ENCODE measurements at places on chromosomes 1 and 21.

DNA sequence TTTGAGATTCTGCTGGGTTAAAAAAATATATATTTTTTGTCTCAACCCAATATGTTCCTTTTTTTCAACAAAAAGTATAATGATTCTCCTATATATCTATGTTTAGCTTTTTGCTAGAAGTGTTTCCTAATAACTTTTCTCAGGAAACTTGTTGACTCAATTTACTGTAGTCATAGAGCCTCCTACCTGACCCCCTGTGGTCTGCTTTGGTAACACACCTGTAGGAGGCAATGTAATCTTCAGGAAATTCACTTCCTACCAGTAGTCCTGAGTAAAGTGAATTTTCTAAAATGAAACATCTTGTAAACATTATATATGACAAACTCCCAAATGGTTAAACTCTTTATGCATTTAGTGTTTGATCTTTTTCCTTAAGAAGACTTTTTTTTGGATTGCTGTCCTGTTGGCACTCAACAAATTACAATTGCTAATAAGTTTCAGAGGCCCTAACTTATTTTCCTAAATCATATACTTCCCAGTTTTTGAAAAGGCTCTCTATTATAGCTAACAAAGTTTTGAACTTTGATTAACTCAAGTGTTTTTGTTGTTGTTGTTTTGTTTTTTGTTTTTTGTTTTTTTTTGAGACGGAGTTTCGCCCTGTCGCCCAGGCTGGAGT, 118.3 kb downstream of the OLFML2B start:
- DNase-seq: no peak

GRCh38 chr1:14324248-14324630, 274.2 kb upstream of the KAZN start:
- DNase-seq: no peak

- no peak for DNase-seq
These were observed 311 bp downstream of the IRF2BP2 start for GRCh38 chr1:234609691-234610042.

DNA sequence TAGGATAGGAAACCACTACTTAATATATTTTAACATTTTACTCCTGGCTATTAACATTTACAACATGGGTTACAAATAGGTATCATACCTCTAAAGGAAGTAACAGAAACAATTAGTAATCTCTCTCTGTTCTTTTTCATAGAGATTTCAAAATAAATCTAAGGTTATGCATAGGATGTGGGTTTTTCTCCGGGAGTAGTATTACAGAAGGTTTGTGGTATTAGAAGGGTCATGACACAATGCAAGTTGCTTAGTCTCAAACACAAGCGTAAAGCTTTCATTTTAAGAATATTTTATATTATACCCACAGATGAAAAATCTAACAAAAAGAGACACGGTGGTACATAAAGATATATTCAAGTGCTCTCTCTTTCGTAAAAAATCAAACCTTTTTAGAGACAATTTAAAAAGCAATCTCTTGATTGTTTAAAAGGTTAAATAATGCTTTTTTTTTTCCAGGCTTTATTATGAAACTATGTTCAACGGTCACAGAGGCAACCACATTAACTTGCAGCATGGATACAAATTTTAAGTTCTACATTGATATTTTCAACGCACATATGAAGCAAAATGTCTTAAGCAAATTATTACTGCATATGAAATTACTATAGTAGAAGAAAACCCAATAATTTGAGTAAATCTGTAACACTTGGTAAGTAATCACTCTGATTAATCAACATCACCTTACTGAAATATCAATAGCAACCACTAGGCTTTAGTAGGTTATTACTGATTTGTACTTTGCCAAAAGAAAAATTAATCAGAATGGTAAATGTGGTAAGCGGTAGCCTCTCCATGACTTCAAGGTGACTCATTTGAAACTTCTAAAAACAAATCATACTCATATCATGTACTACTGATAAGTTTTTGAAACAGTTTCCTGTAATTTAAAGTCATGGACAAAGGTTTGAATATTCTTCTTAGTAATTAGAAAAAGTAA, 97.4 kb upstream of the GFI1 start:
- DNase-seq: peak; percentile 47

GRCh38 chr1:43521078-43521477, 9.6 kb upstream of the PTPRF start:
- no peak for DNase-seq

DNA sequence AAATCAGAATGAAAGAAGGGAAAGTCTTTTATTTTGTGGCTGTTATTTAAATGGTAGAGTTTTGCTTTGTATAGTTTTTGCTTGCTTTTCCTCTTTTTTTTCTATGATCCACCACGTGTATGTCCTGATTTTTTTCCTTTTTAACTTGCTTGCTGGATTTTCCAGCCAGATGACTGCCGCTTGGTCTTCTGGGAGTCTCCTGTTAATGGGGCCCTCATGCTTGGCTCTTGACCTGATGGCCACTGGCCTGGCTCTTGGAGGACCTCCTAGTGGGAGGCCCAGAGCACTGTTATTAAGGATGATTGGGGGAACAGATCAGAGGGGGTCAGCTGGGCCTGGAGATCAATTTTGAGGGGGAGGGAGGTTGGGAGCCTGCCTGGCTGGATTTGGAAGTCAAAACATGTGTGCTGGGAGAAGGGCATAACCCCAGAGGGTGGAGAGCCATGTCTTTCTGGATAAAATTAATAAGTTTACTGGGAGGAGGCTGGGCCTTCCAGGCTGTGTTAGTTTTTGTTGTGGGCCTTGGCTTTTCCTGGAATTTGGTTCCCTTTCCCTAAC, 1.2 kb downstream of the FGGY start:
- no peak for DNase-seq

DNA sequence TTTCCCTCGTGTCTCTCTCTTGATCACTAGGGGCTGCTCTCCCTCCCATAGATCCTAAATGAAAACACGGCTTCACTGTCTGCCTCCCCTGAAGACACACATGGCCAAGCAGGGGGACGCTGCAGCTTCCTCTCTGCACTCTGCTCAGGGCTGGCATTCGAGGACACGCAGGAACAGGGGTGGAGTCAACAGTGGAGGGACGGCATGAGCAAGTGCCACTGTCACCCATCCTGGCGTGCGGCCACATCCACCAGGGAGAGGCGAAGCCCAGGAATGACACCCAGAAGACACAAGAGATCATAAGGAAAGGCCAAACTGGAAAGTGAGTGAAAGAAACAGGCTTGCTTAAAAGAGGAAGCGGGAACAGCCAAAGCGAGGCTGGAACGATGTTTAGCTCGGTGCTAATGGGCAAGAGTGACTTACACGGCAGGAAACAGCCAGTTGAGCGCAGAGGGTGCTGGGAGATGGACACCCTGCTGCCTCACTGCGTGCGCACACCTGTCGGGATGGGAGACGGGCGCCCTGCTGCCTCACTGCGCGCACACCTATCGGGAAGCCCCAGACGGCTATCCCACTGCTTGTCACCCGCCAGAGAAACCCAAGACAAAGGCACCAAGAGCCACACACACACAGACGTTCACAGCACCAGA, 13.6 kb upstream of the C1QTNF12 start:
- DNase-seq: no peak

DNA sequence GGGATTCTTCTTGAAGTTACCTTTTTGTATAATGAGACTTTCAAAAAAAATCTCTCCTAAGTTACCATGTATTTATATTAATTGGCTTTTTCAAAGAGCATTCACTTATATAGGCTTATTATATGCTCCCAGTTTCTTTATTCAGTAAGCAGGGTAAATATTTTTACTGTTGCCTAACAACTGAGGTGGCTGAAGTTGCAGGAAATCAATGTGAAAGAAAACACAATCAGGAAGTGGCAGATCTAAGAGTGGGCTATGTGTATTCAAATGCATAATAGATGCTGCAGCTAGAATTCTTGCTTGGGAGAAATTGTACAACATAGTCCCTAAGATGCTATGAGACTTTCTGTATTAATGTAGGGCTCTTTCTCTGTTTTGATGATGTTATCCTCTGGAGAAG, 606.9 kb downstream of the NUF2 start:
- no peak for DNase-seq

DNA sequence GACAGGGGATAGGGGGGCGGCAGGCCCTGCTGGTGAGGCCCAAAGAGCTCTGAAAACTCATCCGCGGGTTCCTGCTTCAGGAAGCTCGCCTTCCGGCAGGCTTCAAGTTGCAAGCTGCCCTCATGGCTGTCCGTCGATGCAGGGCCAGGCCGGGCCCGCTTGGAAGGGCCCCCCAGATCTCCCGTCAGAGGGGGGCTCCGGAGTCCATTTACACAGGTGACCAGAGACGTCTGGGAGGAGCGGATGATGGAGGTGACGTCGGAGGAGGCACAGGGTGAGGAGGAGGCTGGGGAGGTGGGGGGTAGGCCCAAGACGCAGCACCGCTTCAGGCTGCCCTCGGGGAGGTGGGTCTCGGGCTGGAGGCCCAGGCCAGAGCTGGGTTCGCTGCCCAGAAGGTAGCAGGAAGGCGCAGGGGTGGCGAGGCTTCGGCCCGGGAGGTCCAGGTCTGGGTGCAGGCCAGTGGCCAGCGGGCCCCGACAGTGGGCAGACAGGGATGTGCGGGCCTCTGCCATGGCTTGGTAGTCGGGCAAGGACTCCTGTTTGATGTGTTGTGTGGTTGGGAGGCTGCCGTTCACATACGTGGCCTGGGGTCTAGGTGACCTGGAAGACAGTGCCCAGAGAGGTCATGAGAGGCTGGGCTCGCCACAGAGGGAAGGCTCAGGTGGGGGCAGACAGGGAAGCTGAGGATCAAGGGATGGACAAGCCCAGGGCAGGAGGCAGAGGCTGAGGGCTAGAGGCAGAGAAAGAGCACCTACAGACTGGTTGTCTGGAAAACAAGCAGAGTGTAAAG, 135.4 kb downstream of the DMRTB1 start:
- DNase-seq: no peak

DNA sequence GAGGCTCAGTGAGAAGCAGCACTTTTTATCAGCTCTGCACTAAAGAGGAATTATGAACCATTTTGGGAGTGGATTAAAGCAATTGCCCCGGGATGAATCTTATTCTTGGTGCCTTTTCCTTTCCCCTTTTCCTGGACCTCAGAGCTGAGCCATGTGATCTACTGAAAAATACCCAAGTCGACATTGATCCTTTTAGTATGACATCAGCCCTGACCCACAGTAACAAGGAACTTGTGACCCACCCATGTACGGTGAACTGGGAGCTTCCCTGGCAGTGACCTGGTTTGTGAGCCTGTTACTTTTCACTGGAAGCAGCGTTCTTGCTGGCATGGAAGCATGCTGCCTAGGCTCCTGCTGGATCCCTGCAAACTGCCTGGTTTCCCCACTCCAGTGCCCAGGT, 15.9 kb downstream of the AJAP1 start:
- no peak for DNase-seq

GRCh38 chr1:40844079-40844478, 18.1 kb downstream of the CITED4 start:
- no peak for DNase-seq

GRCh38 chr21:31221043-31221442, 123.0 kb downstream of the TIAM1 start:
- DNase-seq: no peak
